ENCODE measurements at places on chromosomes 6 and 20.

DNA sequence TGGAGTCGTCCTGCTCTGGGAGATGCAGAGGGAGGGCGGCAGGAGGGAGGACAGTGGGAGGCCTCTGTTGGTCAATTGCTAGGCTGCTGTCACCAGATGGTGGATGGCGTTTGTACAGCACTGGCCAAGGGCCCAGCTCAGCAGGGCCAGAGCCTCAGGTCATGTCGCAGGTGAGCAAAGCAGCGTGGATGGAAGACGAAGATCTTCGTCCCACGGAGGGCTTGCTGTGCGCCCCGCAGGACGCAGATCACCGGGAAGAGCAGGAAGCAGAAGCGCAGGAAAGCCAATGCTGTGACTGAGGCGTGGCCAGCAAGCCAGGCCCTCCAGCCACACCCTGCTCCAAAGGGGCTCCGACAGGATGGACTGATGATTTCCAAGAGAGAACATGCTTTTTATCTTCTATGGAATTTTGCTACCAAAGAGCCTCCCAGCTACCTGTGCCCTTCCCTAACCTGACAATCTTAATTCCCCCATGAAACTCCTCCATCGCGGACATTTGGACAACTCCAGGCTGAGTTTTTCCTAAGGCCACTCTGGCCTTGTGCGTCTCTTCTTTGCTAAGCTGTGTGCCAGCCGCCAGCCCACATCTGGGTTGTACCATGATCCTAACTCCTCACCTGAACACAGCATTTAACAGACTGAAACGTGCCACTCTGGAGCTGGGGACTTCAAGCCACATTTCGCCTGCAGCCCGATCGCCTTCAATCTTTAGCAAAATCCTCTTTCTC is 3.5 kb upstream of the SLCO4A1 start:
- DNase-seq = no peak

- no peak for DNase-seq
Measured at GRCh38 chr6:150567380-150567779, 32.3 kb upstream of the PLEKHG1 start.

DNA sequence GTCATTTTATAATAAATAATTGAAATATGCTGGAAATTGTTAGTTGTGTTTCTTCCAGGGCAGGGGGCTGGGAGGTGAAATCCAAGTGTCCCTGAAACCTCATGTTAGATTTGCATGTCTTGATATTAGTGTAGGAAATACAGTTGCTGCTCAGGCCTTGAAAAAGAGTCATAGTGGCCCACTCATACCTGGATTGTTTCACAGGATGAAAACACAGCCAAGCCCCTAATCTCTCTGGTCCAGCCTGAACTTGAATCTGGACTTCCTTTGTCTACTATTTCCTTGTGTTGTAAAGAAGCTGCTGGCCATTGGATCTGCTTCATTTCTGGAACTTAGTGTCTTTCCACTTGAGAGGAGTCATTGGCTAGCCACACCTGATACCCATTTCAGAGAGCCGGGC is 108.8 kb upstream of the JARID2 start:
- no peak for DNase-seq

- DNase-seq = no peak
Measured at GRCh38 chr6:166355552-166355951, 13.2 kb upstream of the SFT2D1 start.

DNA sequence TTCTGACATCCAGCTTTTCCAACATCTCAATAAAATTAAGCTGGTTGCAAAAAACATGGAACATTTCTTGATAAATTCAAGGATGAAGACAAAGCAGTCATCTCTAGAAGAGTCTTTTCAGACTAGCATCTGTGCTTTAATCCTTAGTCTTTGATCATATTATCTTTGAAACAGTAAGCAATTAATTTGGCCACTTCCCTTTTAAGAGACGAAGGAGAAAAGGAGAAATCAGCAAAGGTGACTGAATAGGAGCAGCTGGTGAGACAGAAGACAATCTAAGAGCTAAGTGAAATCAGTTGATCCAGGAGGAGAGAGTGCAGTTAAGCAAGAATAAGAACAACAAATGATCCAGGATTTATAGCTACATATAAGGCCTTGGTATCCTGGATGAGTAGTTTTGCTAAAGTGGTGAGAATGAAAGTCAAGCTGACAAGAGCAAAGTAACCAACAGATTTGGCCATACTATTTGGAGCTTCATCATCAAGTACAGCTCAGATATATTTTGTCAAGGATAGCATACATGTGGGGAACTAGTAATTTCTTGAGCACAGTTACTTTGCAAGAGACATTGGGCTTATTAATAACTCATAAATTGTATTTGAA is 215.5 kb downstream of the ADGB start:
- DNase-seq = no peak

DNA sequence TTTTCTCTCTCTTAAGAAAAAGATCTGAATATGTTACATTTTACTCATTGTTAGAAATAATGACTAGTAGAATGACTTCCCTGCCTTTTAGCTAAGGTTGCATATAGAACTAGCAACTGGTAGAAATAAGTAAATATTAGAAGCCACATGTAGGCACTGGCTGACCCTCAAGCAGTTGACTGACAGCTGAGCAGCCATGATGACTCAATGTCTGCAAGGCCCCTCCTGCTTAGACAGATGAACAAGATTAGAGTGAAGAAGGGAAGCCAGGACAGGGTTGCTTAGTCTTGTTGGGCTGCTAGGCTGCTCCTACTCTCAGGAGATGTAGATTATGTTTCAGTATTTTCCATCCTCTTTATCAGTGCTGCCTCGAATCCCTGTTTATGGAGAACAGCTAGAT is 6.5 kb downstream of the MEP1A start:
- DNase-seq = no peak

GRCh38 chr6:108068618-108069017 is 5.9 kb downstream of the OSTM1 start:
- no peak for DNase-seq

- no peak for DNase-seq
Measured at GRCh38 chr20:25274481-25274880, 26.6 kb downstream of the PYGB start.

DNA sequence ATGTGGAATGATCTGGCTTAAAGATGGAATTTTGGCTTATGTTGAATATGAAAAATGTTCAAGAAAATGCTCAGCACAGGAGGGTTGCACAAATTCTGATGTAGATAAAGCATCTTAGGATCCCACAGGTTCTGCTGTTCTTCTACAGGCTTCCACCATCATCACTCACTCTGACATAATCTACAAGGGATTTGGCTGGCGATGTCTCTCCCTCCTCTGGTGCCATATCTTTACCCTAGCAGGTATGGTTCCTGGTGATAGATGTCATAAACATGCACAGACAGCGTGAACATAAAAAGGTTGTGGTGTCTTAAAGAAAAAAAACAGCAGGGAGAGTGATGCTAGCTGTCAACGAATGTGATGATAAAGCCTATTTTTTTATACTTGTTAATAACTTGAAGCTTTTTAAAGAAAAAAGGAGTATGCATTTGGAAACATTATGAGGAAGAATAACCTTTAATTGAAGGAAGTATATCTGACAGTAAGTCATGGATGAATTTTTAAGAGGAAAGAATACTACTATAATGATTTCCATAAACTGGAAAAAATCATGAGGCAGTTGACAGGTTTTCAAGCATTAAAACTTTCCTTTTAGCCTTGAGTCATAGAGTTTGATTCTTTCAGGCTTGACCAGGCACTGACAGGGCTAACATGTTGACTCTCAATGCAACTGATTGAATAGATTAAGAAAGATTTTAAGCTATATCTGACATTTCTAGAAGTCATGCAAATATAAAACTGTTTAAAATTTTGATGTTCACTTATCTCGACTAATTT is 50.1 kb downstream of the OGFRL1 start:
- DNase-seq = no peak

DNA sequence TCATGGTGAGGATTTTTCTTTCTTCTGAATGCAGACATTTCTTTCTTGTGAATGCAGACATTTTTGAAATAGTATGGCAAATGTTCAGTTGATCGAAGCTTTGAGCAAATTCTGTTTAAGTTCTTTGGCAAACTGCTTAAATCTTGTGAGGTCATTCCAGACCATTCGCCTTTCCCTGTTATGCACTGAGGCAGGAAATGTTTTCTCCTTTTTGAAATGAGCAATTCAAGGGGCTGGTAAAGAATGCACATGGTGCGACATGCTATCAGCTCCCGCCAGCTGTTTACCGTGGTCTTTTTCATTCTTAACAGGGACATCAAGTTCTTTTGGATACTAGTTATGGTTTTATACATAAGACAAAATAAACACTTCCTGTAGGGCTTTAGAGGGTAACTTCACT is 112.0 kb upstream of the CCN2 start:
- no peak for DNase-seq

DNA sequence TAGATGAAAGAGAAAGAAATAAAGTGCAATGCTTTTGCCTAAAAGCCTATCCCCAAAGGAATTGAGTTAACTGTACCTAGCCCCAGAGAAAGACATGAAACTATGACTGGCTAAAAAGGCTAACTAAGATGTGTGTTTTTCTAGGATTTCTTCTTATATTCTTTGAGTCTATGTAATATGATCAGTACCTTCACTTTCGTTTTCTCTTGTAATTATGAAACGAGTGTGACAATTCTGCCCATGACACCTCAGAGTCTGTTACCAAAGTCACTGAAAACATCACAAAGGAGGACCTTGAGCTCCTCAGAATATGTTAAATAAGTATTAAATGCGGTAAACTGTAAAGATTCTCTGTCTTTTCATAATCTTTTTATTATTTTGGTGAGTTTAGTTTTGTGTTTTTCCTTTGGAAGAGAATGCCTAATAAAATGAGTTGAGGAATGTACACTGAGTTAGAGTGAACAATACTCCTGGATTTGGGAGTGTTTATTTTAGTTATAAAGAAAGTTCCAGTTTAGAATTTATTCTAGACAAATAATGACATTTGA is 141.3 kb downstream of the FUT9 start:
- DNase-seq = no peak

Data from NCI-H460 (cell line).